ENCODE measurements at places on chromosomes 5 and 9.

DNA sequence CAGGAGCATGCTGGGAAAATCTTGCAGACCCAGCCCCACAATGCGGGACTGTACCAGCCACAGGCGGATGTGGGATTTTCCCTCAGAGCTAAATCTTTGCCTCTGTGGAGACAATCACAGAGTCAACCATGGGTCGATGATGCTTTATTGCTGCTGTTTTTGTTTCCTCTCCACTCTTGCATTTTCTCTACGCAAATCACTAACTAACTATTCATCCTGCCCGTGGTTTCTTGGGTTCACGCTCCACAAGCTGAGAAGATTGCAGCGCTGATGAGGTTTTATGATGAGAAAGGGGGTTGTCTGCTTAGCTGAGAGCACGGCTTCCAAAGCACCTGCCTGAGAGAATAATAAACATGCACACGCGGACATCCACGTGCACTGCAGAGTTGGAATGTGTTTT, 500.2 kb upstream of the ADAMTS16 start:
- no peak for DNase-seq

DNA sequence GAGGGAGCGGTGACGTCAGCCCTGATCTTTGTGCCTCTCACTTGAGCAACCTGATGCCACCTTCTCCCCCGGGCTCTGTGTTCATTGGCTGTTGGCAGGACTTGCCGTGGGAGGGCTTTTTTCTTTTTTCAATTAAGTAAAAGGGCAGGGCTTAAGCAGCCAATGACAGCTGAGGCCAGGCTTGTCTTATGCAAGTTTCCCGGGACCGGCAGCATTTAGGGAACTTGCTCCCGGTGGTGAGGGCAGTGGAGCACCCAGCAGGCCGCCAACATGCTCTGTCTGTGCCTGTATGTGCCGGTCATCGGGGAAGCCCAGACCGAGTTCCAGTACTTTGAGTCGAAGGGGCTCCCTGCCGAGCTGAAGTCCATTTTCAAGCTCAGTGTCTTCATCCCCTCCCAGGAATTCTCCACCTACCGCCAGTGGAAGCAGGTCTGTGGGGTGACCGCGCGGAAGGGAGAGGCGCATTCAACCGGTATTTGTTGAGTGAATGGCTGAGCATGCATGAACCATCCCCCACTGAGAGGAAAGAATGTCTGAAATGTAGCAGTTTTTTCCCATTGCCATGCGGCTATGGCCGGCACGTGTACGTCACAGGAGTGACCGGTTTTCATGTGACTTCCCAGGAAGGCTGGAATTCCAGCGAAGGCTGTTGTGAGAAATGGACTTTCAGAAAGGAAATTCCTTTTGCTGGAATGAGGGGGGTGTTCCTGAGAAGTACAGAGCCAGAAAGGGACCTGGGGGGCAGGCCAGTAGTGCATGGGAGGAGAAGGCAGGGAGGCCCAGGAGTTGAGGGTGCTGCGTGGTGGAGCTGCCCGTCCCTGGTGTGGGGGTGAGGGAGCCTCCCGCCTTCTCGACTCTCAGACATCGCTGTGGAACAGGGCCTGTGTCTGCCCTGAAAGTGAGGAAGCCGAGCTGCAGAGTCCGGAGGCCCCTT, 29.0 kb downstream of the PTGES2 start:
- DNase-seq: peak; percentile 62

GRCh38 chr5:101678481-101679193, 617.4 kb downstream of the SLCO4C1 start:
- DNase-seq: peak; percentile 17

DNA sequence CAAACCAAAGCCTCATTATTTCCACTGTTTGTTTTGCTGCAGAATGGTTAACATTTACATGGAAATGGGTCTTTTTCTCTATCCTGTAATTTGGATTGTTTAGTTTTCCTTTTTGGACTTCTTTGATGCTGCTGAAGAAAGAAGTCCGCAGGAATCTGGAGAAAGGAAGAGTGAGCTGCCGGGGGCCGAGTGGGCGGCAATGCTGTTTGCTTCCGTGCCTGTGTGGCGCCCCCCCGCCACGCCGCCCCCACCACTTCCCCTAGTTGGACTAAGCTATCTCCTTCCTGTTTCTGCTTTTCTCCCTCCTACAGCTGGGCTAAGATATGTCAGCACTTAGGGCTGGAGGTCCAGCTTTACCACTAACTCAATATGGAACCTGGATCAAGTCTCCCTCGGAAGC, 39.7 kb downstream of the ACTL7B start:
- no peak for DNase-seq

DNA sequence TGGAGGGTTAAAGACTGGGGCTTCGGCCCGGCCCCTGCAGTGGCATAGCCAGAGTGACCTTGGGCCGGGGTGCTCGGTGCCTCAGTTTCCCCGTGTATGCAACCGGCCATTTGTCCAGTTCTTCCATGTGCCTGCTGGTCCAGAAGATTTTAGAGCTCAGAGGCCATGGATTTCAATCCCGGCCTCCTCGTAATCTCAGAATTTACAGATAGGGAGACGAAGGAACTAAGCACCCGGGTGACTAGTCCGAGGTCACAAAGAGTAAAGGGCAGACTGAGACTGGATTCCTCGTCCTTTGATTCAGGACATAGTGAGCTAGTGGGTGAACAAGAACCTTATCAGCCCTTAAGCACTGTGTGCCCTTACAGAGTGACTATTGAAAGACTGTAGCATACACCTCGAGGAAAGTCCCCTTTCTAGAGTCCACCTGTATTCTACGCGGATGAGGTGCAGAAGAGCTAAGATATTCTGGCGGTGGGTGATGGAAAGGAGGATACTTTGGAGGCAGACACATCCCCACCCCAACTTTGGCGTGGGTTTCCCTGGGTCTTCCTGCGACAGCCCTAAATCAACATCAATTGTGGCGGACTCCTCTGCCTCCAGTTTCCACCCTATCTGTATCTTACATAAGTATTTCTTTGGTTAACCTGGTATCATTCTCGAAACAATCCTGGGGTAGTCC, 597 bp downstream of the SLC31A1 start:
- no peak for DNase-seq

- DNase-seq: no peak
These were observed 541.1 kb downstream of the NR2F1-AS1 start for GRCh38 chr5:93039888-93040287.

GRCh38 chr5:19987612-19988361, at the start of gene CDH18:
Gene CDH18 (minus strand): TSS chr5:19988200. CDS start chr5:19838986, 149,214 bp downstream.
- no peak for DNase-seq

- no peak for DNase-seq
These were observed 41.6 kb upstream of the TMEM215 start for GRCh38 chr9:32741706-32742105.

DNA sequence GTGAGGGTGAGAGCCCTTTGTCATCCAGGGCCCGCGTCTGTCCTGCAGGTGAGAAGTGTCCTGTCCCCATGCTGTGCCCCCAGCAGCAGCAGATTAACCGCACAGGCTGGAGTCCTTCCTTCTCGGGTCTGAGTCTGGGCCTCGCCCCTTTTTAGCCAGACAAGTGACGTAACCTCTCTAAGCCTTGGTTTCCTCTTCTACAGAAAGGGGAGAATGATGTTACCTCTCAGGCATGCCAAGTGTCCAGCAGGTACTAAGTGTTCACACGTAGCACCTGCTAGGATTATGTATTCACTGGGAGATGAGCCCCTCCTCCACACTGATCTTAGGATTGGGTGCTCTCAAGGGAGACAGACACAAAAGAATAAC, 6.9 kb downstream of the NEURL1B start:
- no peak for DNase-seq

DNA sequence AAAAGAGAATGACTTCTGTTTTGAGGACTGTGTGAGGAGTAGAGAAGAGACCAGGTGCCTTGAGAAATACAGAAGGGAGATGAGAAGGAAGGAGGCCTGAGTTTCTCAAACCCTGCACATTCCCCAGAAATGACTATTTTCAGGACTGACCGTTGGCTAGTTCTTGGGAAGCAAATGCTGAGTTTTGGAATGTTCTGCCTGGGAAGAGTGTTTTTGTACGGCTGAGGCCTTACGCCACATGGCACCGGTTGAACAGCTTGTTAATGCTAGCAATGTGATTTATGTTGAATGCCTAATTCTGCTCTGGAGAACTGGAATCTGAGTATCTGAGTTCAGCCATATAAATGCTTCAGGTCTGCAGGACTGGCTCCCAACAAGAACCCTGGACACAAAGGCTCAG, 152.7 kb upstream of the ADAMTS16 start:
- no peak for DNase-seq

- no peak for DNase-seq
These were observed 252.7 kb upstream of the GRIA1 start for GRCh38 chr5:153237671-153238332.

DNA sequence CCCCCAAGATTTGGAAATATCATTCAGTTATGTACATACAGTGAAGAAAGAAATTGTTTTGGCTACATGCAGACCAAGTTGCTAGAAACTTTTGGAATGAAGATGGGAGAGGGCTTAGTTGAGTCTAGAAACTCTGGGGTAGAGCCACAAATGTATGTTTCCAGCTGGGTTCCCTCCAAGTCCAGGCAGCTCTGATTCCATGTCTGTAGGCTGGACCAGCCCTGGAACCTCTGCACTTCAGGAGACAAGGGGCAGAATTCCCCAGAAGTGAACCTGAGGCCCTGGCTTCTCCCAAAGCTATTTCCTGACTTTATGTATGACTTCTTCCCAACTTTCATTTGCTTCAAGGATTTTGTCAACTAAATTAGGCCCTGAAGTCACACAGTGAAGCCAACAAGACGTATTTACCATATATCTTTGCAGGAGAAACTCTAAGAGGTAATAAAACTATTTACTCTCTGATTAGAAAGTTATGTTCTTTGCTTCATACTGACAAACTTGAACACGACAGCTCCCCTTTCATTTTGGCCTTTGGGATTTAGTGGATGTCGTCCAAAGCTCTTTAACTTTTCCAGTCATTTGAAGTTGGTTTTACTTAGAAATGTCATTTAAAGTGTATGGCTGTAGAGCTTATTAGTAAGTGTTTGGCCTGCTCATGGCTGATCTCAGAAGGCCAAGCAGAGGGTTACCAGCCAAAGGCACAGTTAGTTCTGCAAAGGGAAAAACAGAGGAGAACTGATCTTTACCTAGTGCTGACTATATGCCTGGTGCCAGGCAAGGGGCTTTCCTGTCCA, 152.0 kb upstream of the SLC28A3 start:
- no peak for DNase-seq

DNA sequence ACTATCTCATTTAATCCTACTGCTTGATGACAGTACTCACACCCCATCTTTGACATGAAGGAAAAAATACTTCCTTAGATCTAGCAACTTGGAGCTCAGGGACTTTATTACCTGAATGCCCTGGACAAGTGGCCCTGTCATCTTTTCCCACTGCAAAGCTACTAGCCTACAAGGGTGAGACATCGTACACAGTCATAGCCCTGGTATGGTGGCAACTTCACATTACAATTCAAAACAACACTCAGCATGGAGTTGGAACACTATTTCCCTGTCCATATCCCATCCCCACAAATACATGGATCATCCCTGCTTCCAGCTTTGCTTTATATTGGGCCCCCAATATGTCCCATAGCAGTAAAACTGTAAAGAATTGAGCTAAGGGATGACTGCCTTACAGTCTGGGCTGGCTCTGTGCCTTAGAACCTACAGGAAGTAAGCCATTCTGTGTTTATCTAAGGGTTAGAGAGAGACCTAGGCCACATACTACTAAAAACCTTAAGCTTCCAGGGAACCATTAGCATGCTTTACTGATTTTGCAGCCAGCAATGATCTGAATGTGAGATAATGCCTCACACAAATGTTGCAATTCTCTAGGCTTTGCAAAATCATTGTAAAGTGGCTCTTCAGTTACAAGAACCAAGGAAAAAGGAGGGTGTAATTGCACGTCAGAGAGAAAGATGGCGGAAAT, 55.9 kb downstream of the OTULIN start:
- no peak for DNase-seq

DNA sequence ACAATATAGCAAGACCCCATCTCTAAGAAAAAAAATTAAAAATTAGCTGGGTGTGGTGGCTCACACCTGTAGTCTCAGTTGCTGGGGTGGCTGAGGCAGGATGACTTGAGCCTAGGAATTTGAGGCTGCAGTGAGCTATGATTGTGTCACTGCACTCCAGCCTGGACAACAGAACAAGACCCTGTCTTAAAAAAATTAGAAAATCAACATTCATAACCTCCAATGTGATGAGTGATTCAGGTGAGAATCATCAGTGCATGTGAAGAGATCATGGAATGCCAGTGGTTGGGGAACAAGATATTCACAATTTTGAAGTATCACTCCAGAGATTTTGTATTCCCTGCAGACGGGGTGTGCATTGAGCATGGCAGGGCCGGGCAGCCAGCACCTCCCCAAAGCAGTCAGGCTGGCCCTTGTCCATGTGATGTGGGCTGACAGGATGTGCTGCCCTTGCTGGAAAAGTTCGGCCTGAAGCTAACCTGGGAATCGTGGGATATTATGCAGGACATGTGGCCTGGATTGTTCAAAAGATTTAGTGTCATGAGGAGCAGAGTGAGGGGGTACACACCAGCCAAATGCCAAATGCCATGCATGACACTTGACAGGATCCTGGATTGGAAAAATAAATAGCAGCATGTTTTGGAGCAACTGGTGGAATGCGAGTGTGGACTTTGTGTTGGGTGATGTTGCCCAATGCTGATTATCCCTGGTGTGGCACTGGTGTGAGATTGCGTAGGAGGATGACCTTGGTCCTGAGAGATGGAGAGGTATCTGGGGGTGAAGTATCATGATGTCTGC, 189.0 kb downstream of the RGS3 start:
- no peak for DNase-seq

GRCh38 chr9:6428940-6429889, 16.2 kb downstream of the UHRF2 start:
- no peak for DNase-seq

GRCh38 chr9:69357030-69357775, 32.2 kb downstream of the ENTREP1 start:
- no peak for DNase-seq

DNA sequence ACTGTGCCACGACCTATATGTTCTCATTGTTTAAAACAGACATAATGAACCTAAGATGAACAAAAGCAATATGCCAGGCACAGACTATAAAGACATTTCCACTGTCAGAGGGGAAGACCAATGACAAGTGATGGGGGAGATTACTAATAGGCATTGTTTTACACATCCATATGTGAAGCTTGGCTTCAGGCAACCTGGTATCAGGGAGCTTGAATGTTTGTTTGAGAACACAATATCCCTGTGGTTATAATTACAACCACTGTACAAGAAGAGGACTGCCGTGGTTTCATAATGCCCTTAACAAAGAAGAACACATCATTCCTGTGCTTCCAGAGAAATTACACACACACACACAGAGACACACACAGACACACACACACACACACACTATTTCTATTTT, 385.7 kb downstream of the BNC2 start:
- no peak for DNase-seq

DNA sequence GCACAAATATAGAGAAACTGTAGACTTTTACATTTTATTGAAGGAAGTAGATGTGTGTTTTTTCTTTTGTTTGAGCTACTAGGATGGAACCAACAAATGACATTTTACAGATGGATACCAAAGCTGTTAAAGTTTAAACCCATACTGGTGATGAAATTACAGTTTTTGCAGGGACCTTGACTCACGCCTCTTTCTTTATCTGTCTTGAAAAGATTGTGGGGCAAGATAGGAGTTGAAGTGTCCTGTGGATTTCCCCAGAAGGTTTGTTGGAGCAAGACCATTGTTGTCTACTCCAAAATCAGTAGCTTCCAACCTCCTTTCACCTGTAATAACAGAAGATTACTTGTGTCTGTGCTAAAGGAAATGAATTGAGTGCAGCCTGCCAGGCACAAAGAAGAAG, 4.1 kb upstream of the C5orf63 start:
- no peak for DNase-seq

- no peak for DNase-seq
These were observed 32.1 kb downstream of the TARS1 start for GRCh38 chr5:33472805-33473409.
